CD4-positive, alpha-beta memory T cell (primary cell): ENCODE measurements at places on chromosomes 5 and 9.

DNA sequence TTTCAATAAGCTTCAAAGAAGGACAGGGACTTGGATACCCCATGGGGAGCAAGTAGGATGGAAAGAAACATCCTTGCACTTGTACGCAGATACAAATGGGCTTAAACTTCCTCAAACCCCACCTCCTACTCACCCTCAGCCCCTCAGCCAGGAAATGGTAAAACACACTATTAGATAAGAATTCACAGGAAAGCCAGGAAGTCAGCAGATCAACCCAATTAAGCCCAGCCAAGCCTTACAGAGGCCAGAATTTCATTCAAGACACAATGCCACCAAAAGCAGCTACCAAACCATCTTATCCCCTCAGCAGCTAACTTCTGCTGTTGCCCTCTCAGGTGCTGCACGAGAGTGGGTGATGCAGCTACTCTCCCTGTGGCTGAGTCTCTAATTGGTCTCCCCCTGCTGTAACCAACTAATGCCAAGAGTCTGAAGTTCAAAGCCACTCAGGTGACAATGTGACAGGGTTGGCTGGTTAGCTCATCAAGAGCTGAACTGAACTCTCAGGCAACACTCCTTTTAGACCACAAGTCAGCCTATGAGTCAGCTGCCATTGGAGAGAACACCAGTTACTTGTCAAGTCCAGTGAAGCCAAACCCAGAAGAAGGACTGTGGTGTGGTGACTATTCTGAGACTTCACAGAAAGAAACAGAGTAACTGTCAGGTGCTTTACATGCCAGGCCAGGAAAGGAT is 201.9 kb downstream of the ZNF608 start:
- no peak overlapping the region for H3K27ac ChIP-seq
- no peak overlapping the region for H3K4me3 ChIP-seq
- no peaks in the 10 kb centered on the region for H3K27me3 ChIP-seq
- H3K36me3 ChIP-seq, result no peaks in the 10 kb centered on the region

- no peaks in the 10 kb centered on the region for H3K27me3 ChIP-seq
- no peak overlapping the region for H3K27ac ChIP-seq
- H3K36me3 ChIP-seq, result no peaks in the 10 kb centered on the region
- H3K4me3 ChIP-seq, result no peak overlapping the region
- no peak for DNase-seq
These were observed 4.7 kb downstream of the GNAQ start for GRCh38 chr9:78026947-78027346.

DNA sequence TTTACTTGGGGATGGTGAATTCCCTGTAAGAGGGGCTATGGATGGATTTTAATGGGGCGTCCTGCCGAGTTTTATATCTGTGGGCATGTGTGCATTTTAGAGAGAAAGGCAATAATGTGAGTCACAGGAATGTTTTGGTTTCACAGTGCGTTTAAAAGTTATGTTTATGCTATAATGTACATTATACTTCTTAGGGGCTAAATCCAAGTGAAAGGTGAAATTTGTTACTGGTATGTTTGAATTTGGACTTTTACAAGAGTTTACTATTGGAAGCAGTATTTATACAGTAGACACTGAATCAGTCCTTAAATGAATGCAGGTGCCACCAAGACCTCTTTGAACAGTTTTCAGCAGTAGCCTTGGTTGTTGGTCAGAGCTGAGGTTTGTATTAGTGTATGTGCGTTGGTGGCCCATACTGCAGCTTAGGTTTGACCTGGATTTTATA is 5.6 kb downstream of the JMY start:
- H3K27me3 ChIP-seq, result no peaks in the 10 kb centered on the region
- no peaks in the 10 kb centered on the region for H3K36me3 ChIP-seq
- peaks cover 82% of the 10 kb centered on the region for H3K4me1 ChIP-seq
- H3K4me3 ChIP-seq, result no peak overlapping the region
- DNase-seq, result no peak

DNA sequence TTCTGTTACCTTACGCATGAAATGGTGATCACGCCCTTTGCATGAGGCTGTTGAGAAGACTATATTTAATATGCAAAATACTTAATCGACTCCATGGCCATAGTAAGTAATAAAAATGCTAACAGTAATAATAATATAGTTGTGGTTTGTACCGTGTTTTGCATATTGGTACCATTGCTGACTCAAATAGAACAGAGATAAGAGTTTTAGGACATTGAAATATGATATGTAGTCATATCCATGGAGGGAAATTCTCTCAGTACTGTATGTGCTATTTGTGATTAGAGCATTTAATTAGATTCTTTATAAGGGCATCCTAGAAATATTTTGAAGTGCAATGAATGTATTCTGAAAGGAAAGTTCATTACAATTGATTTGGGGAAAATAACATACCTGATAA is 41.9 kb downstream of the CFAP90 start:
- no peaks in the 10 kb centered on the region for H3K27me3 ChIP-seq
- DNase-seq, result no peak
- no peak overlapping the region for H3K27ac ChIP-seq
- no peaks in the 10 kb centered on the region for H3K36me3 ChIP-seq
- no peak overlapping the region for H3K4me3 ChIP-seq

DNA sequence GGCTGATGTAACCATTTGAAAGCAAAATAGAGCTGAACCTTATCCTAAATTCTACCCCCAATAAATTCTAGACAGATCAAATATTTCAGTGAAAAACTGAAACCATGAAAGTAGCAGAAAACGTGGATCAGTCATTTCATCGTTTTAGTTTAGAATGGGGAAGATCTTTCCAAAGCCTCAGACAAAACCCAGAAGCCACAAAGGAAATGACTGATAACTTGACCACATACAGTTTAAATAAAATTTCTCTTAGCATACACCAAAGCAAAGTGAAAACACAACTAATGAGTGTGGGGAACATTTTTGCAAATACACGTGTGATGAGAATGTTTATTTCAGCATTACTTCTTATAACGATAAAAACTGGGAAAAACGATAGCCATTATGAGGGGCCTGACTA is 284.8 kb downstream of the ADGRV1 start:
- DNase-seq, result no peak
- no peaks in the 10 kb centered on the region for H3K27me3 ChIP-seq
- no peak overlapping the region for H3K4me3 ChIP-seq
- no peaks in the 10 kb centered on the region for H3K36me3 ChIP-seq
- no peak overlapping the region for H3K27ac ChIP-seq
